ENCODE measurements at places on chromosomes 6 and 20.

DNA sequence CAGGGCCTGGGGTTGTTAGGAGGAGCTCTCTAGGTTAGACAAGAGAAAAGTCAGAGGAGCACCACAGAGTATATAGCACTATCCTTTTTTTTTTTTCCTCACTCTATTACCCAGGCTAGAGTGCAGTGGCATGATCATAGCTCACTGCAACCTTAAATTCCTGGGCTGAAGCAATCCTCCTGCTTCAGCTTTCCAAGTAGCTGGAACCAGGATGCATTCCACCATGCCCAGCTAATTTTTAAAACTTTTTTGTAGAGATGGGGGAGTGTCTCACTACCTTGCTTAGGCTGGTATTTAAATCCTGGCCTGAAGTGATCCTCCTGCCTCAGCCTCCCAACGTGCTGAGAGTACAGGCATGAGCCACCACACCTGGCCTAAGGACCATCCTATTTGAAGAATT lies 19.3 kb upstream of the AKIRIN2 start:
- DNase-seq = no peak

GRCh38 chr6:9938801-9939200 lies 476.1 kb downstream of the TFAP2A start:
- DNase-seq = no peak

DNA sequence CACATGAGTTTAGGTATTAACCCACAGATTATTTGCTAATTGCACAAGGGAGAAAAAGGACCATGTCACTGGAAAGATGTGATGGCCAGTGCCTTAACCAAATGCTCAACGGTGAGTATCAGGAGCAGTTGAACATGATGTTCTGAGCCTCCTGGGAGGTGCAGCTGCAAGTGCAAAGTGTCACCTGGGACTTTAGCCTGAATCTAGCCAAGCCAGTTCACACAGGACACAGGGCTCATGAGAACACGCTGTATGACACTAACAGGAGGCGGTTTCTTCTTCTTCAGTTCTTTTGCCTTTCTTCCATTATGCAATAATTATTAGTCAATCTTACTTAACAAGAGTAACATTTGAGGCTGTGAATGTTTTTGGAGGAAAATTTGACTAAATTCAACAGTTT lies 225.3 kb downstream of the THBS2 start:
- no peak for DNase-seq

DNA sequence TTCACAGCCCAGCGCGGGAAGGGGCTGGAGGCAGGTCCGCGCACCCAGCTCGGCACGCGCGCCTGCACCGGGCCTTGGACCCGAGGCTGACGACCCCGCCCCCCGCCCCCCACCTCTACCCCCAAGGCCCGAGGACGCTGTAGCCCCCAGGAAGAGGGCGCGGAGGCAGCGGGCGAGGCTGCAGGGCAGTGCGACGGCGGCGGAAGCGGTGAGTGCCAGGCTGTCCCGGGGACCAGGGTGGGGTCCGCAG lies 1.2 kb downstream of the LIME1 start:
- DNase-seq = no peak

DNA sequence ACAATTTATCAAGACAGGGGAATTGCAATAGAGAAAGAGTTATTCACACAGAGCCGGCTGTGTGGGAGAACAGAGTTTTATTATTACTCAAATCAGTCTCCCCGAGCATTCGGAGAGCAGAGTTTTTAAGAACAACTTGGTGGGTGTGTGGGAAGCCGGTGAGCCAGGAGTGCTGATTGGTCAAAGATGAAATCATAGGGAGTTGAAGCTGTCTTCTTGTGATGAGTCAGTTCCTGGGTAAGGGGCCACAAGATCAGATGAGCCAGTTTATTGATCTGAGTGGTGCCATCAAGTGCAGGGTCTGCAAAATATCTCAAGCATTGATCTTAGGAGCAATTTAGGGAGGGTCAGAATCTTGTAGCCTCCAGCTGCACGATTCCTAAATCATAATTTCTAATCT lies 50.0 kb upstream of the ECI2 start:
- DNase-seq = no peak

- DNase-seq = peak; percentile 64
Measured at GRCh38 chr20:10671919-10672623, 1.7 kb downstream of the JAG1 start.

DNA sequence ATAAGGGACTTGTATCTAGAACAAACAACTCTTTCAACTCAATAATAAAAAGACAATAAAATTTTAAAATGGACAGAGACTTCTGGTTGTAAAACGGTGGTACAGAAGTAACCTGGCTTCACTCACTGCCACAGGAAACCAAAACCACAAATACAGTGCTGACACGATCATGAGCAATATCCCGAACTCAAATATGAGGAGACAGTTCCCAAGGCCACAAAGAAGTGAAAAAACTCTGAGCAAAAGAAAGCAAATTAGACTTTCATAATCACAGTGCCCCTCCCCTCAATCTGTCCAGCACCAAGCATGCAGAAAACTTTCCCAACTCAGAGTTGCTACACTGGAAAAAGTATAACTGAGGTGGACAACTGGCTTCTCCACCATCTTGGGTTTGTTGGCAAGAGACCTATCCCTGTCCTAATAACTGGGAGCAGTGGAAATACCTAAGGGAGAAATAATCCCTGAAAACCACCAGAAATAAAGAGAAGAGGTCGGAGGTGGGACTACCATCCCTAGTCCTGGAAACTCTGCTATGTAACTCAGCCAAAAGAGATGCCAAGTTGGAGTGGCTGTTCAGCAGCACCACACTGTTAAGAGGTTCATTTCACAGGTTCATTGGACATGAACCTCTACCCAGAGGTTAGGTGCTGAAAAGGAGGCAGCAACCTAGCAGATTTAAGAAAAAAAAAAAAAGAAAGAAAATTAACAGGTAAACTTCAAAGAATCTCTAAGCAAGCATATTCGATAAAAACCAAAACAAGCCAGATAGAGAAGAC lies 55.5 kb downstream of the REV3L start:
- DNase-seq = no peak

- DNase-seq = no peak
Measured at GRCh38 chr6:36839749-36840431, 646 bp upstream of the CPNE5 start.

- DNase-seq = no peak
Measured at GRCh38 chr20:57451431-57451794, 60.2 kb downstream of the RBM38 start.

DNA sequence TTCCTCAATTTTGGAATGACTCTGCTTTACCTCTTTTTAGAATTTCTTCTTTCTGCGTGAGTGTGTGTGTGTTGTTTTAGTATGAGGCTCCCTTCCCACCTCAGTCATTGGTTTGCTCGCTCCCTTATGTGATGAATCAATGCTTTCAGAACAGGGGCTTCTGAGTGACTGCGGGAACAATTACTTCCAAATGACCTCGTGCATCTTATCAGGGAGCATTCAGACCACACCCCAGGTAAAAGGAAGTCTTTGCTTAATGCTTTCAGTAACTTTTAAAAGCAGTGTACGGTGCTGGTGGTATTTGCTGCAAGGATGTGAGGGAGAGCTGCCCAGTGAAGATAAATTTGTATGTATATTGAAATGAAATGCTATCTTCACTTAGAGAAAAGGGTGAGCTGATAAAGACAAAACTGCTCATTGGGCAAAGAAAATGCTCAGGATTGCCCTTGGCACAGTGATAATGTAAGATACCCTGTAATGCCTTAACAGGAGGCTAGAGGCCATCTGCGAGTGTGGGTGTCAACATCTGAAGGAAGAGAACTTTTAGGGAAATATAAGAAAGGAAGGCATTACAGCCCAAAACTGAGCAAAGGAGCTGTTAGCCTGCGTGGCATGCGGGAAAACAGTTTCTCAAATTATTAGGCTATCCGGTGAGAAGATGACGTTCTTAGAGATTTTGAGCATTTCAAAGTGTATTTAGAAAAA lies at the start of gene MLIP:
Gene MLIP (plus strand): TSS at position 103 of the 705 bp plus-strand sequence. CDS start 37 bp downstream, at position 140.
- DNase-seq = no peak

GRCh38 chr6:30828027-30828962 lies 56.0 kb upstream of the DDR1 start:
- peak; percentile 78 for DNase-seq

GRCh38 chr6:163520956-163521355 lies 106.4 kb downstream of the QKI start:
- no peak for DNase-seq

DNA sequence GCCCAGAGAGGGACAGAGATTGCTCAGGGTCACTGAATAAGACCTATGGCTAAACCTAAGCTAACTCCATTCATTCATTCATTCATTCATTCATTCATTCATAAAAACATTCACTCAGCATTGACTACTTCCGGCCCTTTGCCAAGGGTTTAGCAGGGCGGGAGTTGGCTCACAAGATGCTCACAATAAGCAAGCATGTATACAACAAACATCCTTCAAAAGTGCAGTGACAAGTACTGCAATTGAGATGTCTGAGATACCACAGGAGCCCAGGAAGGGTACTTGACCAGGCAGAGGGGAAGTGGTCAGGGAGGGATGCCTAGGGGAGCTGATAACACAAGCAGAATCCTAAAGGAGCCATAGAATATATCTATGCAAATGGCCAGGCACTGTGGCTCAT lies 18.2 kb upstream of the KIAA1755 start:
- DNase-seq = no peak

- DNase-seq = no peak
Measured at GRCh38 chr6:39280247-39280731, 33.9 kb downstream of the KCNK17 start.

- peak; percentile 35 for DNase-seq
Measured at GRCh38 chr20:4820806-4821518, 99.3 kb downstream of the PRND start.

DNA sequence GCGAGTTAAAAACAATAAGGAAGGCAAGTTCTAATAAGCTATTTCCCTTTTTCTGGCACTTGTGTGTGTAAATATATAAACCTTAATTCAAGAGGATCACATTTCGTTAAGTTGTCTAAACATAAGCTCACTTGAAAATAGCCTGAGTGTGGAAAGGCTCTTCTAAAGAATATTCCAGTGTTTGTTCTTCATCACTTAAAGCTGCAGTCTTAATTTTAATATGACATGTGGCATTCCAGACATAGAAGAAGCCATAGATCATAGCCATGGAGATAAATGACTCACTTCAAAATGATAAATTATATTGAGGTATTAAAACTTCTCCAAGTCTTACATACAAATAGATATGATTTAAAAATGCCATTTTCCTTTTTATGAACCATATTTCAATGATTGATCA lies 42.1 kb downstream of the IYD start:
- DNase-seq = no peak

DNA sequence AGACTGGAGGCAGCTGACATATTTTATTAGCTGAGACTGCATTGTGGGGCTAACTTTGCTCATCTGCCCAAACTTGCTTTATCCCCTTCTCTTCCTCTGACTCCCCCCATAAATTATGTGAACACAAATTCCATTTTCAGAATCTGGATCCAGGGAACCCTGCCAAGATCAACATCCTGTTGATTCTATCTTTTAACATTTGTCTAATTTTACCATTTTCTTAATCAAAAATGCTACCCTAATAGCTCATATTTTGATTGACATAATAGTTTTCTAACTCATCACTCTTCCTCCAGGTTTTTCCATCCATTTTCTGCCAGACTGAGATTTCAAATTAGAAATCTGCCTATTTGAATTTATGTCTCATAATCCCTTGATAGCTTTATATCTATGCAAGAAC lies 184.7 kb upstream of the PRSS16 start:
- no peak for DNase-seq

- no peak for DNase-seq
Measured at GRCh38 chr20:17882065-17882833, 86.3 kb downstream of the SNX5 start.

- no peak for DNase-seq
Measured at GRCh38 chr20:37365760-37366638, 20.1 kb downstream of the SRC start.

GRCh38 chr20:9495701-9496100 lies 18.7 kb upstream of the LAMP5 start:
- no peak for DNase-seq

GRCh38 chr20:43920797-43921196 lies 6.1 kb downstream of the TOX2 start:
- DNase-seq = no peak

DNA sequence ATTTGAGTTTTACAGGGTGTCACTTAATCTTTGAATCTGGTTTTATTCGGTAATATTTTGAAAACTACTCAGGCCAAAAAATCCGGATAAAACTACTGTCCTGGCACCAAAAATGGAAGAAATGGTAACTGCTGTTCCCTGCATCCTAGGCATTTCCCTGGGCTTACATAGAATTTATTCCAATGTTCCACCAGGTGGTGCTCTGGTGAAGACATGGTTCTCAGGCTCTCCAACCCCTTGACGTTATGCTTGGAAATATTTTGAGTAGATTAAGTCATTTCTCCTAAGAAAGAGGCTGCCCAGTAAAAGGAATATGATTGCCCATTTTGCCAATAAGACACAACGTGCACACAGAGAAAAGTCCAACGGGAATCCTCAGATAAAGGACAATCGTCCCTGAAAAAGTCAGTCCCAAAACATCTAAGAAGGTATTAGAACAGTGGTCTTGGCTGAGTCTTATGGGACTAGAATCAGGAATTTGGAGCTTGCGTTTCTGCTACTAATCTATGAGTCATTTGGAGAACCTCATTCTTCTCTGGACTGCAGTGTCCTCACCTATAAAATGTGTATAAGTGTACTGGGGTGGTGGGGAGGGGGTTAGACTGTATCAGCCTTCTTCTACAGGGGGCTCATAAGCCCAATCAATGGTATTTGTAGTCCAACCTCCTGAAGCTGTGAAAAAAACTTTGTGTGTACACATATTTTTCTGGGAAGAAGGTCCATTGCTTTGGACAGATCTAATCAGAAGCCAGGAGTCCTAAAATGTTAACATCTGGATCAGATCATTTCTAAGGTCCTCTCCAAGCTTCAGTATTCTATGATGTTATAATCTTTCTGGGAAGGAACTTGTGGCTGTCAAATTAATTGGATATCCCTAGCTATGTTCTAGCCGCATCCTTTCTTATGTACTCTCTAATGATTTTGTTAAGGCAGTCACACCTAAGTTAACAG lies 131.0 kb upstream of the BMP2 start:
- DNase-seq = peak; percentile 57

GRCh38 chr20:44644230-44644617 lies 7.3 kb downstream of the ADA start:
- DNase-seq = no peak

DNA sequence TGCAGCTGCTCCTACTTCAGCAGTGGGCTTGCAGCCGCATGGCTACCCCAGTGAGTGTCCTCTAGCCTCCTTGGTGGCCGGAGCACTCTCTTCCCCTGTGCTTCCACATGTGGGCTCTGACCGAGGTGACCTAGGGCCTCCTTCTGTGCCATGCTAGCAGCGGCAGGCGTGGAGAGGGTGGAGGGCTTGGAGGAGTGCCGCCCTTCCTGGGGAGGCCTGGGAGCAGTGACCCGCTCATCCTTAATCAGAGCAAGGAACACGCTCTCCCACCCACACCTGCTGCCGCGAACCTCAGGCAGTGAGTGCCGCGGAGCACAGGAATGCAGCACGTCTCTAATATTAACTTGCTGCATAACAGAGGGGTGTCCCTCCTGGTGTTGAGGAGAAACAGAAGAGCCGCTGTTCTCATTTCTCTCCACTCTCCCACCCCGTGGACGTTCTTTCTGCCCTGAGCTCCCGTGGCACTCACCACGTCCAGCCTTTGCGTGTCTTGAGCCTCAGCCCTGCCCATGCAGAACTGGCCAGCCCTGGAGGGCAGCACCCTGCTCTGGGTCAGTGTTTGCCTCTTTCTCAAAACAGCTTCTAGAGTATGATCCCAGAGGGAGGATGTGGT lies 31.9 kb downstream of the DUSP22 start:
- peak; percentile 8 for DNase-seq

Data from tibial nerve (tissue), 4 donors.